RCC 7860 (cell line): ENCODE measurements at places on chromosomes 7 and 10.

- no peak for DNase-seq
Observed at GRCh38 chr7:66586181-66586580, 42.5 kb upstream of the KCTD7 start.

- no peak for DNase-seq
Observed at GRCh38 chr7:75658369-75658768, 80.4 kb downstream of the HIP1 start.

DNA sequence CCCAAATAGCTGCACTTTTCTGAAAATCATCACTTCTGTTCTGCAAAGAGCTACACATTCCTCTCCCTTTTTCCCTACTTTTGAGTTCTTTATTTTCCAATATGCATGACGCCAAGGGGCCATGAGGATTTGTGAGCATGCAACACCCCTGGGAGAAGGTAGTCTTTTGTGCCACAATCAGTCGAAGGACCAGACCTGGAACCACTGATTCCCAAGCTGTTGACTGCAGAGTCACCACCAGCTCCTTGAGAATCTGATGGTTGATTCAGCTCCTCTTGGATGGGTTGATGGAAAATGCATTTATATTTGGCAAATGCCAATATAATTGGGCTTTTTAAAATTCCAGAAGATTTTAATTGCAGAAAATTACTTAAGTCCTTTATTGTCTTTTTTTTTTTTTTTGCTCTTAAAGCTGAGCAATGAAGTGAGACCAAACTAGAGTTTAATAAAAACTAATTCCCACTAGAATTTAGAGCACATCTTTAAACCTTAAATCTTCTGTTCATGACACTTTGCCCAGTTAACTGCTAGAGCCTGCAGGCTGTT, 554.1 kb downstream of the TNS3 start:
- DNase-seq, result no peak

GRCh38 chr7:51000956-51001355, 218.3 kb upstream of the GRB10 start:
- no peak for DNase-seq

- no peak for DNase-seq
Observed at GRCh38 chr7:20164425-20165145, 52.6 kb downstream of the MACC1 start.

DNA sequence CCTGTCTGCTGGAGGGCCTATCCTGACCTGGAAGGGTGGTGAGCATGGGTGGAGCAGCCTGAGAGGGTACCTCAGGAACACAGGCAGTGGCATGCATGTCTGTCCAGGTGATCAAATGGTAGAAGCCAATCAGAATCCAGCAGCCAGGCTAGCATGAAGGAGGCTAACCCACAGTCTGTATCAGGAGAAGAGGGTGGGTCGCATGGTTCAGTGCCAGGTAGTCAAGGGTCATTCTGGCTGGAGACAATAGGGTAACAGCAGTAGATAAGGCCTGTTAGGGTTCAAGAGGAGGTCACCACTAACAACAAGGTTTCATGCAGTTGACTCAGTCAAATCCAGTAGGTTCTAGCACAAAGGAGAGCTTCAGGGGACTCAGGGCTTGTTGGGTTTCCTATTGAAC, 10.4 kb downstream of the ALDH18A1 start:
- DNase-seq, result no peak

GRCh38 chr7:90061077-90061476, 93.2 kb upstream of the STEAP1 start:
- no peak for DNase-seq

GRCh38 chr7:91020636-91021385, 243.4 kb upstream of the FZD1 start:
- DNase-seq, result no peak

DNA sequence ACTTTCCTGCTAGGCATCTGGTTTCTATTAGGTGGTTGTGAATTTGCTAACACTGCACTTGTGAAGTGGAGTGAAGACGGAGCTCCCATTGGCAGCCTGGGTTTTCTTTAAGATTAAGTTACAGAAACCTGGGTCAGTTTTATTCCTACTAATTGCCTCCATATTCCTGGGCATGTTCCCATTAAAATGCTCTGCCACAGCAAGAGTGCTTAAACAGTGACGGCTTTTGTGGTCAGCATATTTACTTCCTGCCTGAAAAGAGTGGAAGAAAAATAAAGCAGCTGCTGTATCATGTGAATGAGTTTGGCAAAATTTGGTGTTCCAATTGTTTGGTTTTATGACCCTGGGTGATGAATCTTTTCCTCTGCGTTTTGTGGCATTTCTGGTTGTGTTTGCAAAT, 96.9 kb upstream of the PLXDC2 start:
- no peak for DNase-seq

- no peak for DNase-seq
Observed at GRCh38 chr7:120714945-120715344, 143.0 kb downstream of the TSPAN12 start.

DNA sequence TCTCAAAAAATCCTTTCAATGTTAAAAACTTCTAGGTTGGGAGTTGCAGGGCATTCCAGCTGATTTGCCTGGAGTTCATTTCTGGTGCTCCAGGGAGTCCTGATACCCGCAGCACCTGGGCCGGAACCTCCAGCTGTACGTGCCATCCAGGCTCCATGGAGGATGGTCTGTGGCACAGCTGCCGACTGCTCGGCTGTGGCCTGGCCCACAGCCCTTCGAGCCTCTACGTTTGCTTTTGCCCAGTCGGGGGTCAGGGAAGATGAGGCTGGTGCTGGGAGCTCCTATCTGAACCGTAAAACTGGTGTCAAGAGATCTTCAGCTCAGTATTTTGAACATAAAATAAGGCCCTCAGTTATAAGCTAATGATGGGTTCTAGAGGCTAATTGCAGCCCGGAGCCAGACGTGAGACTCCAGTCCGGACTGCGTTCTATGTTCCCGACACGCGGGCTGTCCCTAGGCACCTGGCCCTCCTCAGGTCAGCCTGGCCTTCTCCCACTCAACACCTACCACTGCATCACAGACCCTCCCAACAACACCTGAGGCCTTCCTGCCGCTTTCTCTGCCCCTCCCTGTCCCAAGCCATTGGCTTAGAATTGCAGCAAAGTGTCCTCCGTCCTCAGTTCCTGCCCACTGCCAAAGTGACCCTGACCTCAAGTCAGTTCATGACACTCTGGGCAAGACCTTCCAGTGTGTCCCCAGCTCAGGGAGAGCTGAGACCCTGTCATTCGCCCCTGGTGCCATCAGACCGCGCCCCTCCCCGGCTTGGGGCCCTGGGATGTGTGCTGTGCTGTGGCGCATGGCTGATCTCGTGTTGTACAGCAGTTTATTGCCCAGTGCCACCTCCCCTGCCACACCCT, 64.2 kb upstream of the DNAJB6 start:
- DNase-seq, result no peak

DNA sequence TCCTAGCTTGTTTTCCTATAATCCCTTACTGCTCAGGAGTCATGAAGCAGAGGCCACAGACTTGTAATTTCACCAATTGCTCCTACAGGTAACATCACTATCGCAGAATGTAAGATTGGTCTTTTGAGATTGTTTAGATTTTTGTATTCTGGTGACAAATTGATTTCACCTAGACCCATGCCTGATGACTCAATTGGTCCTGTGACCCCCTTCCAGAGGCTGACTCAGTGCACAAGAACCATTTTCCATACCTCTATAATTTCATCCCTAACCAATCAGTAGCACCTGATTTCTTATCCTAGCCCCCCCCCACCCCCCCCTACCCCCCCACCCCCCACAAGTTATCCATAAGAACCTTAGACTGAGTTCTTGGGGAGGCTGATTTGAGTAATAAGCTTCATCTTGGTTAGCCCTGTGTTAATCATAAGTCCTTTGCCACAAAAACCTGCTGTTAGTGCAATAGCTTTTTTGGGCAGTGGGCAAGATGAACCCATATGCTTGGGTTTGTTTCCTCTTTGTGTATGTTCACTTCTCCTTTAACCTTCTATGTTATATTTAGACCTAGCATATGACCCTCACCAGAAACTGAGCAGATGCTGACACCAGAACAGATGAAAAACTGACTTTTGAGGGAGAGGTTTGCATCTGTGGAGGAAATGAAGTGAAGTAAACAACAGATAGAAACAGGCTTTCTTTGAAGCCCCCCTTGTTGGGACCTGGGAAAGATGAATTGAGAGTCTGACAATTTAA, 187.1 kb downstream of the KIF20B start:
- no peak for DNase-seq

- no peak for DNase-seq
Observed at GRCh38 chr10:44056206-44056605, 328.7 kb downstream of the CXCL12 start.

- no peak for DNase-seq
Observed at GRCh38 chr10:36187380-36188079, 545.4 kb upstream of the FZD8 start.

DNA sequence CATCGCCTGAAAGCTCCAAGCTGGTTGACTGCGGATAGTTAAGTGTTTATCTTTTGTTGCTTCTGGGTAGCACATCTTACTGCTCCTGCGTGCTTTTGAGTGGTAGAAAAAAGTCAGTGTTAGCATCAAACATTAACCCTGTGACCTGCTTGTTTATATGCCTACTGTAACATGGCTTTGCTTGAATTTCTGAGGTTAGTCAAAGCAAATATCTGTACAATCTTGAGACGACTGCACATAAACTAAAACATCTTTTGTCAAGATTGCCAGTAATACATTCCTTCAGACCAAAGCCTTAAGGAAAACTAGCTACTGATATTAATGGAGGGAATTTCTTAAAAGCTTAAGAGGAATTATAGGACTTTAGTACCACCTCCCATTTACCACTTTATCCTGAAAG, 163.7 kb downstream of the BAMBI start:
- no peak for DNase-seq

DNA sequence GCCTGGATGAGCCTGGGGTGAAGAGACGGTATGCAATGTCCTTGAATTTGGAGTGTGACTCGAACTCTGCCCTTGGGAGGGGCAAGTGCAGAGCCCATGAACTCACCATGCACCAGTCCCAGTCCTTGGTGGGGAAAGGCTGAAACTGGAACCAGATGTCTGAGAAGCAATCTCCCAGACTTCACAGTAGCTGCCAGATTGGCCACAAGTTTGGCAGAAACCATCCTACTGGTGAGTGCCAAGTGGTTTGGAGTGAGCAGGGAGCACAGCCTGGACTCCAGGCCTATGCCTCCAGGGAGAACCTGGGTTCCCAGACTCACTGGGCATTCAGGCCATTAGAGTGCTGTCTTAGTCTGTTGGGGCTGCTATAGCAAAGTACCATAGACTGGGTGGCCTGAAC, 99.6 kb upstream of the LYZL1 start:
- no peak for DNase-seq

DNA sequence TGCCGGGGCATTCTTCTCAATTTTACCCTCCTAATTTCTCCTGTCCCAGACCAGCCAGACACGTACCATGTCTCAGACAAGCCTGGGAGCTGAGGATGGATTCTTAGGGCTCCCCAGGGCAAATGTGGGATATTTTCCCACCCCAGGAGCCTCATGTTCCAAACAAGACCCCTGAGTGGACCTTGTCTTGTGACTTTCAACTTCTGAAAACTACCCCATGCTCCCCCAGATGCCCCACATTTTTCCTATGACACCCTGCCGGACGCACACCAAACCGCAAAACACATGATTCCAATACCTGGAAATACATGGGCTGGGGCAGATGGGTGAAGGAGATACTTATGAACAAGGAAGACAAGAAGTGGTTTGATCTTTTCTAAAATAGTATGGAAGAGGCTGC, 874 bp downstream of the GIMAP5 start:
- DNase-seq, result no peak

- no peak for DNase-seq
Observed at GRCh38 chr10:118483496-118483895, 112.0 kb downstream of the PRLHR start.

GRCh38 chr7:37927773-37928444, 7.5 kb downstream of the EPDR1 start:
- DNase-seq, result no peak

- DNase-seq, result no peak
Observed at GRCh38 chr10:132129431-132129830, 57.3 kb upstream of the DPYSL4 start.

GRCh38 chr7:70006261-70006920, 408.1 kb downstream of the AUTS2 start:
- DNase-seq, result no peak

DNA sequence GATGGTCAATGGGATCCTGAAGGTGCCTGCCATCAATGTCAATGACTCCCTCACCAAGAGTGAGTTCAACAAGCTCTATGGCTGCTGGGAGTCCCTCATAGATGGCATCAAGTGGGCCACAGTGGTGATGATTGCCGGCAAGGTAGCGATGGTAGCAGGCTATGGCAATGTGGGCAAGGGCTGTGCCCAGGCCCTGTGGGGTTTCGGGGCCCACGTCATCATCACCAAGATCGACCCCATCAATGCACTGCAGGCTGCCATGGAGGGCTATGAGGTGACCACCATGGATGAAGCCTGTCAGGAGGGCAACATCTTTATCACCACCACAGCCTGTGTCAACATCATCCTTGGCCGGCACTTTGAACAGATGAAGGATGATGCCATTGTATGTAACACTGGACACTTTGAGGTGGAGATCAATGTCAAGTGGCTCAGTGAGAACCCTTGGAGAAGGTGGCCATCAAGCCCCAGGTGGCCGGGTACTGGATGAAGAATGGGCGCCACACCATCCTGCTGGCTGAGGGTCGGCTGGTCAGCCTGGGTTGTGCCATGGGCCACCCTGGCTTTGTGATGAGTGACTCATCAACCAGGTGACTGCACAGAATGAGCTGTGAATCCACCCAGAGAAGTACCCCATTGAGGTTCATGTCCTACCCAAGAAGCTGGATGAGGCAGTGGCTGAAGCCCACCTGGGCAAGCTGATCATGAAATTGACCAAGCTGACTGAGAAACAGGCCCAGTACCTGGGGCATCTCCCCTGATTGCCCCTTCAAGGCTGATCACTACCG, 63.0 kb upstream of the ANTXRL start:
- no peak for DNase-seq

DNA sequence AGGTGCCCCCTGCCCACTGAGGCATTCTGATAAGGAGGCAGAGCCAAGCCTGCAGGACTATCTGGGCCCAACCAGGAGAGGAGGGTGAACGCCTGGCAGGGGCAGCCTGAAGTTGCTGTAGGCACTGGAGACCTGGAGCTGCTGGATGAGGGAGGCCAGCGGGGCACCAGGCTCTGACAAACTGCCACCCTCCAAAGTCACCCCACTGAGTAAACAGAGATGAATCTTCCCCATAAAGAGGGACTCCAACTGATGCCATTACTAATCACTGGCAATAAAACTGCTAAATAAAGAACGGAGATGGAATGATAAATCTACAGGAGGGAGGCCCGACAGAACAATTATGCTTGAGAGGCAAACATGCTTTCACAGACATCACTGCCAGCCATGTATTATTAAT, 44.2 kb downstream of the DRGX start:
- DNase-seq, result no peak

GRCh38 chr10:103737735-103738367, 117.5 kb downstream of the SH3PXD2A start:
- DNase-seq, result no peak
